ENCODE measurements at places on chromosomes 12 and 14.

DNA sequence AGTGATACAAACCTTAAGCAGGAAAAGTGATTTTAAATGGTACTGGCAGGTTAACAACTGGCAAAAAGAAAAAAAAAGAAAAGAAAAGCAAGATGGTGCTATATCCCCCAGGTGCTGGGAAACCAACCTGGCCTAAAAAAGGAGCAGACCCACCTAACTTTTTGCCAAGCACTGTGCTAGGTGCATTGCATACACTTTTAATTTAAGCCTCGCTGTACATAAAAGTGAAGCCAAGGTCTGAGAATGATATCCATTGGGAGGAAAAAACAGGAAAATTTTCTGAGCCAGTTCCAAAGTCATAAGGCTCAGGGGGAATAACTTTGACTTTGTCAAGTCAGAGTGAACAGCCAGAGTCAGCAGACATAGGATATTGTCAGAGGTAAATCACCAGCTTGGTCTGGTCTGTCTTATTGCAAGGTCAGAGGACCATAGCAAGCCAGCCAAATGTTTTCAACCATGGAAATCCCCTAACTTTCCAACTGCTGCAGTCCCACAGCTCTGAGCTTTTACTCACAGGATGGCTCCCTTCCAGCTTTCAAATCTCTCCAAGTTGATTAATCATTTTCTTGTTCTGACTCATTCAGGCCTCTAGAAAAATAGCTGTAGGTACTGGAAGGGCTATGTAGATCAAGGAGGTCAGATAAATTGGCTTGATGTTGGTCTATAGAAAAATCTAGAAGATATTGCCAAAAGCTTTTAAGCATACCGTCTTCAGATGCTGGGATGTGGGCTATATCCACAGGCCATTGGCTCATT, 412.9 kb downstream of the RAD51B start:
- DNase-seq, result no peak

DNA sequence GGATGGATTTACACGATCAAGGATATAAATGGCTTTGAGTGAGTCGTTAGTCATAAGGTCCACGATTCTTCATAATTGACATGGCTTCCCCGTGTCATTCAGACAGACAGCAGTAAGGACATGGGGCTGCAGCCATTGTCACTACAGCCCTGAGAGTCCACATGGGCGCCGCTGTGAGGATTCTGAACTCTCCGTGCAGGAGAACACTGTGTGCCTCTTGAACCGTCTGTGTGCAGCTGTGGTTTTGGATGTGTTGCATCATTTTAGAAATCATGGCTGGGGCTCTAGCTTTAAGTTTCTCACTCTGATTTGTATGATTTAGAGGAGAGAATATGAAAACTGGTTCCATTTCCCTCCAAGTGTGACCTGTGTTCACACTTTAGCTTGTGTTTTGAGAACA, 47.2 kb downstream of the NPAS3 start:
- DNase-seq, result no peak

GRCh38 chr12:79874665-79875064, 60.2 kb downstream of the PPP1R12A start:
- no peak for DNase-seq

DNA sequence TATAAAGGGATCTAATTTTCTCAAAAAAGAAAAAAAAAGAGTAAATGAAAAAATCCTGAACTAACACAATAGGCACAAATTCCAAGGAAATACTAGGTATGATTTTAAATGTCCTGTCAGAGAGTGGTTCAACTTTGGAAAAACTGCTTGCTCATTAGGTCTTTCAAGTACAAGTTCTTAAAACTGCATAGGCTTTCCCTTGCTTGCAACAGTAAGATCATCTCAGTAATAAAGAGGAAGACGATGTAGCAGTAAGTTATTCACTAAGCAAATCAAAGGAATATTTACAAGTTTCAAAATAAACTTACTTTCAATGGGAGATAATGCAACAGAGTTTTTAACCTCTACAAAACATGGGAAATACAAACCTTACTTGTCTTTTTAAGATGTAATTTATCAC, 21.6 kb downstream of the CORO1C start:
- no peak for DNase-seq

DNA sequence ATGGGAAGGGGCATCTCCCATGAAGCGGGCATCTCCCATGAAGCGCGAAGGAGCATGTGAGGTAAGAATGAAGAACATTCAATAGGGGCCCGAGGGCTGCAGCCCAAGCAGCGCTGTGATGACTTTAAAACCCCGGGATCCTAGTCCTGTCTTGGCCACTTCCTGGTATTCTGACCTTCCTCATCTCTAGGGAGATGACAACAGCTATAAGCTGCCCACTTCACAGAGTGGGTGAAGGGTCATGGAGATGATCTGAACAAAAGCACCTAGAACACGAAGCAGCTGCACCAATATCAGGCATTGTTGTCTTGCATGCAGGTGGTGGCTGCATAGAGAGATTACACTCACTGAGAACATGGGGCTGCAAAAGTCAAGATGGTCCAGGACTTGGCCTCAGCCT, 64.5 kb downstream of the SPTB start:
- DNase-seq, result no peak

- no peak for DNase-seq
Observed at GRCh38 chr12:94597268-94597667, 53.1 kb downstream of the TMCC3 start.

- peak; percentile 66 for DNase-seq
Observed at GRCh38 chr12:19643635-19644034, 204.3 kb downstream of the AEBP2 start.

DNA sequence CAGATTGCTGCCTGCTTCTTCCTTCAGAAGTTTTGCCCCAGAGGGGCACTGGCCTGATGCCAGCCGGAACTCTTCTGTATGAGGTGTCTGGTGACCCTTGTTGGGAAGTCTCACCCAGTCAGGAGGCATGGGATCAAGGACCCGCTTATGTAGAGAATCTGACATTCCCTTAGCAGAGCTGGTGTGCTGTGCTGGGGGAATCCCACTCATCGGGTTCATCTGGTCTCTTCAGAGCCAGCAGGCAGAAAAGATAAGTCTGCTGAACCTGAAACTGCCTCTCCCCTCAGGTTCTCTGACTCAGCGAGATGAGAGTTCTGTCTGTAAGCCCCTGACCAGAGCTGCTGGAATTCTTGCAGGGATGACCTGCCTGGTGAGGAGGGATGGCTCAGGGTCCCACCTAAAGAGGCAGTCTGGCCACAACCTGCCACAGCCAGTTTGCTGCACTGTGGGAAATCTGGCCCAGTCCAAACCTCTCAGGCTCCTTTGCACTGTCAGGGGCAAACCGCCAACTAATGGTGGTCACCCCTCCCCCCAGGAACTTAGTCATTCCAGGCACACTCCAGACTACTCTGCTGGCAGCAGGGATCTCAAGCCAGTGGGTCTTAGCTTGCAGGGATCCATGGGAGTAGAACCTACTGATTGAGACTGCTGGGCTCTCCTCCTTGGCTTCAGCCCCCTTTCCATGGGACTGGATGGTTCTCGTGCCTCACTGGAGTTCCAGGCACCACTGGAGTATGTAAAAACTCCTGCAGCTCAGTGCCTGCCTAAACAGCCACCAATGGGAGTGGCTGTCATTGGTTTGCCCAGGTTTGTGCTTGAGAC, 4.1 kb downstream of the CLEC2D start:
- no peak for DNase-seq

DNA sequence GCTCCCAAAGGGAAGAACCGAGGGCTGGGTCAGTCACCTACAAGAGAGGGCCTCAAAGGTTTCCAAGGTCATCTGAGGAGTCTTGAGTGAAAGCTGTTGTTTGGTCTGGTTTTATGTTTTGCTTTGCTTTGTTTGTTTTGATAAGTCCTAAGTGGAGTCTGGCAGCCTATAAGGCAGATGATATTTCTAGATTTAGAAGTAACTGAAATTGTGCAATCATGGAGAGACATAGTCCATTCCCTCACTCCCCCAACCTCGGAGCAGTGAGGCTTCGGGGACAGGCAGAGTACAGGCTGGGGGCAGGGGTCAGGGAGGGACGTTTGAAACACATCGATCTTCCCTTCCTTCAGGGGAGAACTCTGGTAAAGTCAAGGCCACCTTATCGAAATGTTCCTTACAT, 42.3 kb downstream of the TTC9 start:
- DNase-seq, result no peak

GRCh38 chr12:109608793-109609192, 35.2 kb downstream of the MVK start:
- DNase-seq, result no peak
